ENCODE measurements at places on chromosomes 4 and X.

DNA sequence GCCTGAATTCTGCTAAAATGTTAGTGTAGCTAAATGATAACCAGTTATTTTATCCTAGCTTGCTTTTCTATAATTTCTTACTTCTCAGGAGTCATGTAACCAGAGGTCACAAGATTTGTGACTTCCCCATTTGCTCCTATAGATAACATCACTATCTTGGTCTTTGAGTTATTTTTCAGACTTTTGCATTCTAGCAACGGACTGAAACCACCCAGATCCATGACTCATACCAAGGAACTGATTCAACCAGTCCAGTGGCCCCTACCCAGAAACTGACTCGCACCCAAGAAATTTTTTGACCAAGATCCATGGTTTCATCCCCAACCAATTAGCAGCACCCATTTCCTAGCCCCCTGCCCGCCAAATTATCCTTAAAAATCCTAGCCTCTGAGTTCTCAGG lies 50.0 kb downstream of the IQCM start:
- DNase-seq: no peak

DNA sequence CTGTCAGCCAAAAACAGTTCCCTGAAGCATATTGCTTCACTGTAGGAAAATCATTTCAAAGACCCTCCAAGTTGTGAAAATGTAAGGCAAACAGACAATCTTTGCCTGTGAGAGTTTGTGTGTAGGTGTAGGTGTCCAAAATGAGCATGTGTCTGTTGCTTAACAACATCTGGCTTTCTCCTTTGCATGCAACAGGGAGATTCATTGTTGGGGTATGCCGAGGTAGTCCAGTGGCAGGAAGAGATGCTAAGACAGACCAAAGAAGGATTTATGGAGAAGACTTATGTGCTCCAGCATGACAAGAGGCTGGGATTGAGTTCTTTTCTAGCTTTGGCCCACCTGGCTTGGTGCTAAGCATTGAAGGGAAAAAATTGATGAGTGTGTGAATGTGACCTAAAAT lies 29.8 kb upstream of the SMAD1 start:
- DNase-seq: no peak

DNA sequence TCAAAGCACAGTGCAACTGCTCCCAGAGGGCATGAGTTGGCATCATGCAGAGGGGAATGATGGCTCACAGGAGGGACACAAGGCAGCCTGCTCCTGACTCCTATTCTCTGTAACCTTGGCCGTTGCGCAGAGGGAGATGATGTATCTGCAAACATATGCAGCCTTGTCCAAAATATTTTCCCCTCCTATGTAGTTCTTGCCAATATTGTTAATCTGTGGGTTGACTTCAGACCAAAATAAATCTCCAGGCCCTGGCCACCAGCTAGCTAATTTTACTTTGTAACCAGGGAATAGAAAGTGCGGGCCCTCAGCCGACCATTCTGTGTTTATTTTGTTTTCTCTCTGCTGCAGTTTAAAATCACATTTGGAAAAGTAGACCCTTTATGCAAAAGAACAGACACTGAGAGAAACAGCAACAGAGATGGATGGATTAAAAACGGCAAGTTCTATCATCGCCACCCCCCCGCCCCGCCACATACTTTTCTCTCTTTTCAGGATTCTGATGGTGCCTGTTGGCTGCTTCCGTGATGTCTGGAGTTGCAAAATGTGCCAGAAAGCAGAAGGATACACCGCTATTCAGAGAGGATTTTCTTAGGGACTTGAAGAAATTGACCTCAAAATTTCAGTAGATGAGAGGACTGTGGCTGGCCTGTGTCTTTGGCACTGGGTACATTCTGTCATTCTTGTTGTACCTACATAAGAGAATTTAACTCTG lies 185.3 kb upstream of the BCOR start:
- no peak for DNase-seq

DNA sequence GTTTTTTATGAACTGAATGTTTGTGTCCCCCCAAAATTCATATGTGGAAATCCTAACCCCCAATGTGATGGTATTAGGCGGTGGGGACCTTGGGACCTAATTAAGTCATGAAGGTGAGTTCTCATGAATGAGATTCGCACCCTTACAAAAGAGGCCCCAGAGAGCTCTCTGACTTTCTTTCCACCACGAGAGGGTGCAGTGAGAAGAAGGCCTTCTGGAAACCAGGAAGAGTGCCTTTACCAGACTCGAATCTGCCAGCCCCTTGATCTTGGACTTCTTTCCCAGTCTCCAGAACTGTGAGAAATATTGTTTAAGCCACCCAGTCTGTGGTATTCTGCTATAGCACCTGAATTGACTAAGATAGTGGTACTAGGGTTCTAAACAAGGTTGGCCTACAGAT lies 40.8 kb downstream of the STK26 start:
- DNase-seq: no peak

DNA sequence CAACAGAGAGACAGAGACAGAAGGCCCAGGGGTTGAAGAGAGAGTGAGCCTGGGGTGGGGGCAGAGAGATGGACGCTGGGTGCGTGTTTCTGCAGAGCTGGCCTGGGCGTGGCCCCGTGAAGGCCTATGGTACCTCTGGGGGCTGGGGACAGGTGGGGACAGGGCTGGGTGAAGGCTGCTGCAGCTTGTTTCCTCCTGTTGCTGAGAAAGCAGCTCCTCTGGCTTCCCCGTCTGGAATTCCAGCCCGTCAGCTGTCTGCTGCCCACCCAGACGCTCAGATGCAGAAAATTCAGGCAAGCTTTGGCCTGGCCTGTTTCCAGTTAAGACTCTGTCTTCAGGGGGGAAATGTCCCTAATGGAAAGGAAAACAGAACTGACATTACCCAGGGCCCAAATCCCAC lies 76.8 kb upstream of the PSAPL1 start:
- no peak for DNase-seq

GRCh38 chrX:125710403-125711062 lies 390.9 kb downstream of the TEX13C start:
- DNase-seq: no peak

Measured in AG09319 (cell line).